WTC11 (cell line): ENCODE measurements at places on chromosomes 2 and 18. TPM values are rescaled to one million over a fixed set of nuclear protein-coding genes. Genes with fewer than 3 reads are reported as not detected.

DNA sequence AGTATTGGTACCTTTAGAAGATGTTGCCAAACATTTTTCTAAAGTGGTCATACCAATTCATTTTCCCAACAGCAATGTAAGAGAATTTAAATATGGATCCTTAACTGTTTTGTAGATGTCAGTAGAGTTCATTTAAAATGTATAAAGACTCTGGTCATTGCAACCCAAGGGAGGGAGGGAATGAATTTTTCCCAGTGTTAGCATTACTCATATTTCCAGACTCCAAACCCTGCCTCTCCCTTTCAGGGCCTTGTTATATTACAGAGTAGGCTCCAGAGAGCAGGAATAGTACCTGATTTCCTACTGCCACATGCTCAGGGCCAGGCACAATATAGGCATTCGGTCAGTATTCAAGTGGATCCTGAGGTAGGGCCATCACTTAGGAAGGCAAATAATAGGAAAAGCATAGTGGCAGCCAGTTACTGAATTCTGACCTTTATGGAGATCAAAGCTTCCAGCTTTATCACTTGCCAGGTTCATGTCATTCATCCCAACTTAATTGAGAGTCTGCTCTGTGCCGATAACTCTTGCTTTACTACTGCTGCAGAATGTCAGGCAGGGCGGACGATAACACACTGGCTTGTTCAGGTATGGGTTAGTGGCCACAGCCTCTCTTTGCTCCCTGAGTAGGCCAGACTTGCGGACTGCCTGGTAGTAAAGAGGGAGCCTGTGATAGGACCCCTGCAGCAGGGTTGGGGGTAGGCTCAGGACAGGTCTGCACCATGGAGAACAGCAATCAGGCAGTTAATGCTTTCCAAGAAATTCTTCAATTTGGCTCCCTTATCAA lies 75.3 kb downstream of the OSBPL6 start:
- no peak overlapping the region for H3K4me3 ChIP-seq
- no peaks in the 10 kb centered on the region for H3K27me3 ChIP-seq
- H3K4me1 ChIP-seq, result peaks cover 37% of the 10 kb centered on the region

DNA sequence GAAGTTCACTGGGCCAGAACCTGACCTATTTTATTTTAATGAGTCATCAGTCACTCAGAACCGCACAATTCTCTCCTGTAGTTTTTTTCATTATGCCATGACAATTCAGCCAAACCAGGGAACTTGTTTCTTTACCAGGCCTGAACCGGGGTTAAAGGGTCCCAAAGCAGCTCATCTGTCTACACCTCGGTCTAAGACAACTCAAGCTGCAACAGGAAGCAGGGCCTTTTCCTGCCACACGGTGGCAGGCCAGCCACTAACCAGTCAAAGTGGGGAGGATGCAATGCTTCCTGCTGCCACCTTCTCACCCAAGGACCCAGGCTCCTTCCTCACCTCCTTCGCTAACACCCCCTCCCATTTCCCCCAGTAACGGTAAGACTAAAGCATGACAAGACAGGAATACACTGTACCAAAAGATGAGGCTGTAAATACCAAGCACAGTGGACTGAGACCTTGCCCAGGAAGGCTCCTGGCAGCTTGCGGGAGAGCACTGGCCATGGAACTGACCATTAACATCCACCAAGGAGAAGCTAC lies 56.7 kb upstream of the ACKR3 start:
- no peaks in the 10 kb centered on the region for H3K36me3 ChIP-seq
- no peak overlapping the region for H3K4me3 ChIP-seq
- H3K27me3 ChIP-seq, result peaks cover 8% of the 10 kb centered on the region

DNA sequence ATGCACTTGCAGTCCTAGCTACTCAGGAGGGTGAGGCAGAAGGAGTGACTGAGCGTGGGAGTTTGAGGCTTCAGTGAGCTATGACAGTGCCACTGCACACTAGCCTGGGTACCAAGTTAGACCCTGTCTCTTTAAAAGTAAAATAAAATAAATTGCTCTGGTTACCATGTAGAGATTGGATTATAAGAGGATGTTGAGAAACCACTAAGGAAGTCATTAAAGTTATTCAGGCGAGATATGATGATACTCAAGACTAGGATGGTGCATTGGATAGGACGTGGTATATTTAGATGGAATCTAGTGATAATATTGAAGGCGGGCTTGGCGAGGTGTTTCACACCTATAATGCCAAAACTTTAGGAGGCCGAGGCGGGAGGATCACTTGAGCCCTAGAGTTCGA lies 50.6 kb downstream of the BMPR2 start:
- no peak overlapping the region for H3K4me3 ChIP-seq
- no peak overlapping the region for H3K27ac ChIP-seq
- peaks cover 24% of the 10 kb centered on the region for H3K4me1 ChIP-seq
- H3K36me3 ChIP-seq, result peaks cover 6% of the 10 kb centered on the region

The DUSP19 gene
- 3.4 to 3.9 TPM (median 3.5 TPM) in 3 replicates for total RNA-seq

The SULT6B1 gene
- total RNA-seq, result not detected in 3 replicates

GRCh38 chr2:147182260-147182659 lies 662.6 kb upstream of the ACVR2A start:
- peaks cover 6% of the 10 kb centered on the region; the same call in 1 of the 2 replicates for H3K36me3 ChIP-seq
- H3K4me1 ChIP-seq, result peaks cover 13% of the 10 kb centered on the region
- no peaks in the 10 kb centered on the region; the same call in 1 of the 2 replicates for H3K27me3 ChIP-seq

DNA sequence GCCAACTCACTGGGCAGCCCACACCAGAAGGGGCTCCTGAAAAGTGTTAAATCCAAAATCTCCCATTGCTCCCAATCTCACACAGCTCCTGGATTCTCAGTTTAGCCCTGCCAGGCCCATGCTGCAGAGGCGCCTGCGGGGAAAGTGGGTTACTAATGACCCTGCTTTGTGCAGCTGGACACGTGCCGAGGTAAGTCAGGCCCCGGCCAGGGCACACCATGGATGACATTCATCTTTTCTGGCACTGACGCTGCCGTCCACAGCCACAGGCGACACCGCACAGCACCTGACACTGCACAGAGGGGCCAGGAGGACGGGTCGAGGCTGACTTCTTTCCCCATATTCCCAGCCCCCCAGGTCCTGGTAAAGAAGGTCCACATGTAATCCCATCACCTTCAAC lies 193.5 kb downstream of the EIPR1 start:
- no peaks in the 10 kb centered on the region for H3K4me1 ChIP-seq
- H3K36me3 ChIP-seq, result peaks cover 6% of the 10 kb centered on the region
- H3K4me3 ChIP-seq, result no peak overlapping the region
- no peak for DNase-seq
- H3K27ac ChIP-seq, result no peak overlapping the region
- no peaks in the 10 kb centered on the region for H3K27me3 ChIP-seq

The LBX2 gene
- 1.0 to 1.8 TPM (median 1.8 TPM) in 3 replicates for total RNA-seq

The DSG2 gene
- 113 to 117 TPM (median 113 TPM) in 3 replicates for total RNA-seq

DNA sequence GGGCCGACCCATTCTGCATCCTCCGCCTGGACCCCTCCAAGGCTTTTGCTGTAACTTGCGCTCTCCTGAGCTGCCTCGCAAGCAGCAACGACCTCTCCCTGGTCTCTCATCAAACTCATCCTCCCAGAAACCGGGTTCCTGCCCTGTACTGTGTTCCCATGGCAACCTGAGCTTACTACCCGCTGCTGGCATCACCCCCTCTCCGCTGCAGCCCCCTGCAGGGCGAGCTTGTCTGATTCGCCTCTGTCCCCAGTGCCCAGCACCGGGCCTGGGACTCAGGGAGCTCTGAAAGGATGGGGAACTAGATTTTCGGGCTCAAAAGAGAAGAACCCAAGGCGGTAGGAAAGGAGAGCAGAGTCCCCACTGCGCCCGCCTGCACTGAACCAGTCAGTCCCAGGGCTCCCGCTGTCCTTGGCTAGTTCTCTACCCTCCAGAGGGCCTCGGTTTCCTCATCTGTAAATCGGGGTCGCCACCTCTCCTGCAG lies 463 bp downstream of the HS1BP3 start:
- no peaks in the 10 kb centered on the region for H3K36me3 ChIP-seq
- peak overlapping the region; percentile 82 for H3K4me3 ChIP-seq
- peak; percentile 37 for DNase-seq
- no peak overlapping the region for H3K27ac ChIP-seq
- H3K4me1 ChIP-seq, result peaks cover 31% of the 10 kb centered on the region

The FIGN gene
- total RNA-seq, result 19.4 to 23.8 TPM (median 23.1 TPM) in 3 replicates

GRCh38 chr2:159612255-159612901 lies 4.0 kb downstream of the BAZ2B start:
- H3K27me3 ChIP-seq, result no peaks in the 10 kb centered on the region
- DNase-seq, result no peak
- H3K27ac ChIP-seq, result peak overlapping the region; percentile 91

The RAPGEF4 gene
- total RNA-seq, result 0.78 to 2.2 TPM (median 0.96 TPM) in 3 replicates

DNA sequence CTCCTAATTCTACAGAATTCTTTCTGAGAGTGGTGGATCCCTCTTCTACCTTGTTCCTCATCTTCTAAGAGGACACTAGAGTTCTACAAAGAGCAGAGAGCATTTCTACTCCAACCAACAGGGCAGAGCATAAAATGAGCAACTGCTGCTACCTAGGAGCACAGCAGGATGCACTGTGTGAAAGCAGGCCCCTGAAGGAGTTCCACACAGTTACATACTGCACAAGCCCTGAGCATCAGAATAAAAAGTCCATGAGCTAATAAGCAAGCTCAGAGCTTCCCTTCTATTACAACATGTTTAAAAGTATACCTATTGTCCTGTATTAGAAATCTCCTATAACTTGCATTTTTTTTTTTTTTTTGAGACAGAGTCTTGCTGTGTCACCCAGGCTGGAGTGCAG lies 8.4 kb downstream of the FHL2 start:
- H3K4me1 ChIP-seq, result no peaks in the 10 kb centered on the region
- H3K27ac ChIP-seq, result no peak overlapping the region
- H3K27me3 ChIP-seq, result no peaks in the 10 kb centered on the region
- H3K36me3 ChIP-seq, result peaks cover 13% of the 10 kb centered on the region; the same call in 1 of the 2 replicates

GRCh38 chr2:145026456-145027455 lies 506.8 kb upstream of the ZEB2 start:
- DNase-seq, result no peak
- H3K36me3 ChIP-seq, result no peaks in the 10 kb centered on the region
- no peaks in the 10 kb centered on the region for H3K27me3 ChIP-seq
- H3K4me3 ChIP-seq, result no peak overlapping the region
- H3K27ac ChIP-seq, result no peak overlapping the region
- H3K4me1 ChIP-seq, result peaks cover 21% of the 10 kb centered on the region

The LYPD6 gene
- total RNA-seq, result 4.8 to 5.1 TPM (median 5.0 TPM) in 3 replicates

The R3HDM1 gene
- total RNA-seq, result 58.4 to 60.4 TPM (median 59.9 TPM) in 3 replicates

DNA sequence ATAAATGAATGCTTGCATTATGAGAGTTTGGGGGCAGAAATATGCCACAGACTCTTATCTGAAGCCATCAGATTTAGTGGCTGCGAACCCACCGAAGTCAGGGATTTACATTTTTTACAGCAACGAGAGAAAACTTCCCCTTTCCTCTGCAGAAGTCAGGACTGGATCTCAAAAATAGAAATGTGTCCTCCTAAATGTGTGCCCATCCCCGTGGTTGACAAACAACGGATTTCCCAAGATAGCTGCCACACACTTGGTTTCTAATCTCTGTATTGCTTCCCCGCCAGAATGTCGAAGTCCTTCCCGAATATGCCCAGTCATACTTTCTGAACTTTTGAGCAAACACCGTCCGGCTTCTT lies 879 bp upstream of the ADAM23 start:
- H3K4me3 ChIP-seq, result peak overlapping the region; percentile 76
- H3K27ac ChIP-seq, result no peak overlapping the region
- H3K36me3 ChIP-seq, result no peaks in the 10 kb centered on the region
- peaks cover 52% of the 10 kb centered on the region for H3K4me1 ChIP-seq

The RAB6C gene
- total RNA-seq, result 0.07 to 0.09 TPM (median 0.07 TPM) in 3 replicates

The ITGB6 gene
- 0.07 to 0.14 TPM in 2 of 3 replicates, not detected in the other for total RNA-seq

The NEMP2 gene
- 6.0 to 7.3 TPM (median 7.2 TPM) in 3 replicates for total RNA-seq

- no peak overlapping the region for H3K4me3 ChIP-seq
- H3K36me3 ChIP-seq, result no peaks in the 10 kb centered on the region
- H3K27me3 ChIP-seq, result no peaks in the 10 kb centered on the region; the same call in 1 of the 2 replicates
- H3K27ac ChIP-seq, result no peak overlapping the region
- no peak for DNase-seq
- H3K4me1 ChIP-seq, result peaks cover 36% of the 10 kb centered on the region
Observed at GRCh38 chr2:207256476-207257207, 90.9 kb upstream of the KLF7 start.

The PLB1 gene
- 0.27 to 0.44 TPM (median 0.39 TPM) in 3 replicates for total RNA-seq
